Stimulated activated CD8-positive, alpha-beta memory T cell treated with anti-CD3 and anti-CD28 coated beads, Interleukin-4, amount 100 ng/mL, for 4 hours (primary cell): ENCODE measurements at places on chromosomes 5 and 9.

- DNase-seq = no peak
Observed at GRCh38 chr5:17185773-17186172, 31.7 kb upstream of the BASP1 start.

DNA sequence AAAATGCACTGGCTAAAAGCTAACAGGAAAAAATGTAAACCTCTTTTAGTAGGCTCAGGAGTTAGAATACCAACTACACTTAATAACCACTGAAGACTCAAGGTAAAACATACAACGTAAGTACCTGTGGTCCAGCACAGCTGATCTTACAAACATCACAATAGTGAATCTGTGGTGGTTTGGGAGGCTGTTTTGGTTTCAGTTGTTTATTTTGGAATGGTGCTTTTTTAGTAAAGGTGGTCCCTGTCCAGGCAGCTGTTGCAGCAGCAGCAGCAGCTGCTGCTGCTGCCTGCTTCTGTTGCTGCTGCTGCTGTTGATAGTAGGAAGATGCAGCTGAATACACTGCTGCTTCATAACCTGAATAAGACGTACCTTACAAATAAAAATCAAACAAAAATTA lies 37.9 kb downstream of the ZFR start:
- no peak for DNase-seq

- DNase-seq = no peak
Observed at GRCh38 chr9:127122176-127123063, at the start of gene ANGPTL2. ANGPTL2 (minus strand) TSS chr9:127122635; CDS start chr9:127108731, 13,904 bp downstream.

DNA sequence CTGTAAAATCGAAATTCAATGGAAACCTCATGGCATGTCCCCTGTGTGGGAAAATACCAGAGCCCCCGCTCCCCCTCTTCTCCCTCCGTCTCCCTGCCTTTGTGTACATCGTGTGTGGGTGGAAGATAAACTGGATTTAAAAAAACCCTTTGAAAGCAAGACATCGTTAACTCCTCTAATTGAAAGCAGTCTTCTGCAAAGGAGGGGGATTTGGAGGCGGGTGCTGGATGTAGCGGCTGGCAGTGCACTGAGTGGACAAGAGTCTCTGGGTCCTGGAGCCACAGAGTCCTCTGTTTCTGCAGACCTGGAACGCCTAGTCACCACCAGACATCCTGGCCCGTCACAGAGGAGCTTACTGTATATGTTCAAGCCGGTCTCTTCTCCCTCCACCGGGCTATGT lies 169.4 kb downstream of the PAPPA start:
- no peak for DNase-seq

DNA sequence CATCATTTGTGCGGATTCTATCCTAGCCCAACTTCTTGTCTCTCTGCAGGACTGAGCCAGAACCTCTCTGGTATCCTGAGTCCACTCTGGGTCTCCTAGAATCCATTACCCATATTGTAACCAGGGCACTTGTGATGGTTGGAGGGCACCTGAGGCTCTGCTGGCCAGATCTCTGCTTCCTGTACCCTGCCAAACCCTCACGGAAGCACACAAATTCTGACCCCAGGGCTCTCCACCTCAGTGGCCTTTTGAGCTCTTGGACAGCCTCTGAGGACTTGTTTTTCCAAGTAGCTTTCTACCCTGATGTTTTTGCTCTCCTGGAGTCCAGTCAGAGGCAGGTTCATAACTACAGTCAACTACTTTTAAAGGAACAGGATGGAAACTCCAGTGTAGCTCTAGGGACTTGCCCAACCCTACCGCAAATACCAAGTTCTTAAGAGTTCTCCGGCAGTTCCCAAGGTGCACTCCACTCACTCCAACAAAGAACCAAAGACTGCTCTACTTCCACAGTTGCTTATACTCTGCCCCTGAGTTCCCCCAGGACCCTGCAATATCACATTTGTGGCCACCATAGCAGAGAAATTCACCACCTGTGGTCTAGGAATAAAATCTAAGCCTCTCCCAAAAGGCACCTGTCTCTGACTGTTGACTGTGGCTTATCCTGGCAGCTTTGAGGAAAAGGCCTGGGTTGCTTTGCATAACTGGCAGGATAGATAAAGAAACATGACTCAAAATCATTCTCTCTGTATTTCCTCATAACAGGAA lies 9.6 kb downstream of the PIP5K1B start:
- no peak for DNase-seq

DNA sequence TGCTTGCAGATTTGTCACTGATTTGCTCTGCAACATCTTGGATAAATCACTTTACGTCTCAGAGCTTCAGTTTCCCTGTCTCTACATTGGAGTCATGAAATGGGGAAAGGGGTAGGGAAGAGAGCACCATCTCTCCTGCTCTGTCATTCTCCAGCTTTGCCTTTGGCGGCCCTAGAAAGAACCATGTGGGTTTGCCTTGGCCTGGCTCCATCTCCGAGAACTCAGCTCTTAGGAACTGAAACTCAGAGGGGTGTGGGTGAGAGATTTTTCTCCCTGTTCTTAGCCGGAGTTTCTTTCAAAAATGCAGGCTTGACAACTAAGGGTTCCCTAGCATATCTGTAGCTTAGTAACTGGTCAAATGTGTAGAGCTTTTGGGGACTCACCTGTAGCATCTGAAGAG lies 123.5 kb downstream of the SMARCA2 start:
- no peak for DNase-seq

- DNase-seq = no peak
Observed at GRCh38 chr5:142408536-142408935, 83.7 kb upstream of the SPRY4 start.

- no peak for DNase-seq
Observed at GRCh38 chr5:116600876-116601275, 26.3 kb upstream of the SEMA6A start.

DNA sequence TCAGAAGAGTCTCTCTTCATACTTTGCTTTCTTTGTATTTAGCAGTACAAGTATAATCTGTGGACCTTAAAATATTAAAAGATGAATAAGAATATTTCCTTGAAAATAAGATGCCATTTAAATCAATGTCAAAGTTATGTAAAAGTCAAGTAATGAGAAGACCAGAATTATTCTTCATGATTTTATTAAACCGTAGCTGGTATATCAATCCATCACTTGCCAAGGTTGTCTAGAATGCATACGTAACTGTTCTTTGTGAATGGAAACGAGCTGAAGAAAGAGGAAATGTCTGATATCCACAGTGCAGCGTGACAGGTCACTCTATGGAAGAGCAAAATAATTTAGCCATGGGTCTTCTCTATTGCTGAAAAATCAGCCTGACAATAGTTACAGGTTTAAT lies 488.7 kb upstream of the CCNG1 start:
- DNase-seq = no peak

DNA sequence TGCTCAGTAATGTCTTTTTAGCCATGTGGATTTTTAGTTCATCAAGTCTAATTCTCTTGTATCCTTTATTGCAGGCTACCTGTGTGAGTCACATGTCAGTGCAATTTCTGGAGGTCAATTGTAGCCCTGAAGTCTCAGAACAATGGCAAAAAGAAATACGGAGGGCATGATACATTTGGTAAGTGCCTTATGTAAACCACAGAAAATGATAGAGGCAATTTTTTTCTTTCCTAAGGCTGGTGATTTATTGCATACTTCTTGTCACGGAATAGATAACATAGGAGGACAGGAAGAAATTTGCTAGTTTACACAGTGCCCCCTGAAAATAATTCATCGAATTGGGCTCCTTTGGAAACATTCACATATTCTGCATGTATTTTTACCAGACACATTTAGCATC lies 235.9 kb downstream of the DMRTA1 start:
- DNase-seq = no peak

- DNase-seq = no peak
Observed at GRCh38 chr5:137831526-137831925, 36.1 kb upstream of the MYOT start.

DNA sequence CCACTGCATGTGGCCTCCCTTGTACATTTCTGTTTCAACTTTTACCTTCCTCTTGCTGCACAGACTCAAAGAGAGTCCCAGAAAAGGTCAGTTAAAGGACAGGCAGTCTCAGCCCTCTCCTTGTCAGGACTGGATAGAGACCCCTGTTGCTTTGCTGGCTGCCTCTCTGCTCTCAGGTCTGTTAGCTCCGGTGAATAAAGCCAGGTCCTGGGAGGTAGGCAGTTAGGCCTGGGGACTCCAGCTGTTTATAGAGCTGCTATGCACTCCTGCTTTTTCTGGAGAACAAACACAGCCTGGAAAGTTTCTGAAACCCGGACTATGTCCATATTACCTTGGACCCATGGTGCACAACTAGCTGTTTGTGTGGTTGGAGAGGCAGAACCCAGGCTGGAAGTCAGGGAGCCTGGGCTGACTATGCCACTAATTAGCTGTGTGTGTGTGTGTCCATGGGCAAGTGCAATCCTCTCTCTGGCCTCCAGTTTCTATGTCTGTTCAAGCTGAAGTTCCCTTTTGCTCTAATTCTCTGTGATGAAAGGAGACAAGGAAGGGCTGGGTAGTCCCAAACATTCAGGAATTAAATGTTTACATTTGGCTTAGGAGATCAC lies 42.9 kb downstream of the GLRA1 start:
- DNase-seq = no peak

GRCh38 chr9:2332663-2333062 lies 288.9 kb upstream of the VLDLR start:
- DNase-seq = no peak

- peak; percentile 41 for DNase-seq
Observed at GRCh38 chr5:172187118-172188032, 649 bp downstream of the STK10 start.

- no peak for DNase-seq
Observed at GRCh38 chr5:102289251-102289899, 6.7 kb downstream of the SLCO4C1 start.

DNA sequence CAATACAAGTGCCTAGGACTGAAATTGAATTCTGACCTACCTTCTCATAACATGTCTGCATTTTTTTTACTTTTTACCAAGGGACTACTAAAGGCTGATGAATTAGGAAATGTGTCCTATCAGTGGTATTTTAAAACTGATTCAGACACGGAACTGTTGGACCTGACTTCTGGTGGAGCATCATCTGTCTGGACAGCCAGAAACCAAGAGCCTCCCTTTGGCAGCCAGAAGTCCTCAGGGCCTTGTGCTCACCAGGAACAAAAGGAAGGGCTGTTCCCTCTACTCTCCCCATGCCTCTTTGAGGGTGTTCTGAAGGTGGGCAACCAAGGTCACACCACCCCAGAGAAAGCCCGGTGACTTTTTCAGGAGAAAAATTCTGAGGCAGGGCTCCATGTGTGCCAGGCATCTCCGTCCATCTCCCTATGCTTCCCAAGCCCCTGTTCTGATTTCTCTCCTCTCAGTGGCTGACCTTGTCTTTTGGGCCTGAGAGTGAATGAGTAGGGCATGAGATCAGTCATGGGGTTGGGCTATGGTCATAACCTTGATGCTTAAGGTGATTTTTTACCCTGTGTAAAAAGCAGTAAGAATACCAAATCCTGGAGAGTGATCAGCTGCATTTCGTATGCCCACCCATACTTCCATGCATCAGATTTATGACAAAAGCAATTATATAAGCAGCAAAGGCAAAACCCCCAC lies 143.7 kb downstream of the SCAMP1 start:
- no peak for DNase-seq

GRCh38 chr9:5819174-5819573 lies 13.7 kb downstream of the ERMP1 start:
- DNase-seq = no peak

DNA sequence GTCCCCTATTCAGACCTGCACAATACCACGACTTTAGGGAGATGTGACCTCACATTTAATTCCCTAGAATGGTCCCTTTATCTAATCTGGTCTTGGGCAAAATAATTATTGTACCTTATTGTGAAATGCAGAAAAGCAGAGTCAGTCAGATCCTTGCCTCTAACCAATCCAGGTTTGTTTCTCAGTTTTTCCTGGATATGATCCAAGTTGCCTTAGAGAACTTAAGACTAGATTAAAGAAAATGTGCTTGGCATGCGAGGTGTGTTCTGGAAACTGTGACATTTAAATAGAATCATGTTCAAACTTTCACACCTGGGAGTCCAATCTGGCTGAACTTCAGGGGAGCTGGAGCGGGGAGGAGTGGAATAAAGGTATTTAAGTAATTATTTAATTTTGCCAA lies 696.2 kb downstream of the DNAH5 start:
- DNase-seq = no peak

- no peak for DNase-seq
Observed at GRCh38 chr9:130467316-130467715, 22.6 kb downstream of the ASS1 start.

DNA sequence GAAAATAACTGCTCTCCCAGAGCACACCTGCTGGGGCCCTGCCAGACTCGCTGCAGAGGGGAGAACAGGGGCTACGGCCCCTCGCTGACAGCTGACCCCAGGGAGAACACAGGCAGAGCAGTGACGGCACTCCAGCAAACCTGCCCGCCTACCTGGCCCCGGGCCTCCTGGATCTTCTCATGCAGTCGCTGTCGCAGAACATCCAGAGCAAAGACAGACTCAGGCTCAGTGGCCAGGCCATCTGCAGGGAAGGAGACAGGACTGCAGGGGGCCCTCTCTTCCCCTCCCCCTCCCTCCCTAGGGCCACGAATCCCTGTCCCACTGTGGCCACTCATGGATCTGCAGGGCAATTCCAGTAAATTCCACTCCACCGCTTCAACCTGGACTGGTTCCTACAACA lies 2.4 kb downstream of the SURF6 start:
- DNase-seq = no peak

GRCh38 chr5:14215901-14216300 lies 72.8 kb downstream of the TRIO start:
- no peak for DNase-seq

- no peak for DNase-seq
Observed at GRCh38 chr9:89920131-89920530, 315.3 kb downstream of the GADD45G start.
